ENCODE measurements at places on chromosomes 7 and 10.

- no peak for DNase-seq
Observed at GRCh38 chr7:79284211-79284610, 169.3 kb downstream of the MAGI2 start.

DNA sequence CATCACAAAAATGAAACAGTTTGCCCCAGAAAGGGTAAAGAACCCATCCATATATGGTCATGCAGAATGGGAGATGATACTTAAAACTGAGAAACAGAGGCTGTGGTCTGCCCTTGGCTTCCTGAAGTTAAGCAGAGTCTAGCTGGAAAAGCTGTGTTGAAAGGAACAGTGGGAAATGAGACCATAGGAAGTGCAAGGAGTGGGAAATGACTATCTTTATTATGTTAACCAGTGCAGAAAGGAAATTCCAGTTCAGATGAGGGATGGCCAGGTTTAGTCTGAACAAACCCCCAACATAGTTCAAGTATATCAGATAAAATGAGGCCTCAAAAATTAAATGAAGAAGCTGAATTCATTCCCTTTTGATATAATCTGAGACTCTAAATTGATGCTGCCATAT lies 112.2 kb upstream of the TARP start:
- no peak for DNase-seq

DNA sequence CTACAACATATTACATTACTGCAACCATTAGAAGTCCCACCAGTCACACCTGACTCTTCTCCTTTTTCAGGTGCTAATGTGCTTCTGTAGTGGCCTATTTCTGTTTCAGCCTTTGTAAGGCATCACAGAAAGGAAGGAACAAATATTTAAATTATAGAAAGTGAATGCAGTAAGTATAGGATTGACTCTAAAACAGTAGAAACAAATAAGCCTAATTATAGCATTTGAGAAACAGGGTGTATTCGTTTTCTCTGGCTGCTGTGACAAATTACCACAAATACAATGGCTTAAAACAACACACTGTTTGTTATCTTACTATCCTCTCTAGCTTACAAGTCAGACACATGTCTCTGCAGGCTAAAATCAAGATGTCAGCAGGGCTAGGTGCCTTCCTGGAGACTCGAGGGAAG lies 69.4 kb downstream of the CCSER2 start:
- DNase-seq = no peak

DNA sequence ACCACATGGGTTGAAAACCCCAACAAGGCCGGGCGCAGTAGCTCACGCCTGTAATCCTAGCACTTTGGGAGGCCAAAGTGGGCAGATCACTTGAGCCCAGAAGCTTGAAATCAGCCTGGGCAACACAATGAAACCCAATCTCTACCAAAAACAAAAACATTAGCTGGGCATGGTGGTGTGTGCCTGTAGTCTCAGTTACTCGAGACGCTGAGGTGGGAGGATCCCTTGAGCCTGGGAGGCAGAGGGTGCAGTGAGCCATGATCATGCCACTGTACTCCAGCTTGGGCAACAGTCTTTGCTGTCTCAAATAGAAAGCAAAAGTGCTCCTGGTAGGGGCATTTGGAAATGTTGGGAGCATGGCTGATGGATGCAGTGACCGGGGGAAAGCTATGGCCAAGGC lies 209.6 kb upstream of the PLXNA4 start:
- DNase-seq = no peak

- no peak for DNase-seq
Observed at GRCh38 chr10:65491799-65492198, 1434.0 kb upstream of the LRRTM3 start.

DNA sequence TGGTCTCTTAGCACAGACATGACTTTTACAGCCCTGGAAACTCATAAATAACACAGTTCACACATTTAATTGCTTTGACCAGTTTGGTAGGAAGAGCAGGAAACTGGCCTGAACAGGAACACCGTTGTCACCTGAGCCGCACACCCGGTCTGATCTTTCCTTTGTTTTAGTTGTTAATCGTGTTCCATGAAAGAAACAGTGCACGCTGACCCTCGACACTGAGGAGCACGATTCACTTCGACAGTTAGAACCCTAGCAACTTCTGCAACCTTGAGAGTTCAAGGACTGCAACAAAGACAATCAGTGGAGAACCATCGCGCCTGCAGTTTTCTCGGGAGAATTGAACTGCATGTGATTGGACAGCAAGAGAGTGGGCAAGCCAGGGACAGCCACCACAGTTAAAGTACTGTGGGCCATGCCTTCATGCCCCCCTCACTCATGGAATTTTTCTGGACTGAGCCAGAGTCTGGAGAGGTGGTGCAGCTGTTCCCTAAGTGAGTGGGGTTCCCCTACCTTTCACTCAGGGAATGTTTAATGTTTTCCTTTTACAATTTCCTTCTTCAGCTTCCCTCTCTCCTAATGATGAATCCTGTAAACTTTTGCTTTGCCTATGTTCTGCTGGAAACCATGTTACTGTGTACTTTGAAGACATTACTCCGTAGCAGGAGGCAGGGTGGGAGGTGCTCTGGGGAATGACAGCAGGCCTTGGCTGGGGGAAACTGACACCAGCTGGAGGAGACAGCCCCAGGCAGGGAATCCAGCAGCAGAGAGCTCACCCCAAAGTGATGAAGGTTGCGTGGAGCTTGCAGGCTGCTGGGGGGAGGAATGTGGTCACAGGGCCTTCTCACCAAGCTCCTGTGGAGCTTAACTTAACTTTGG lies 198.7 kb downstream of the ZNF438 start:
- DNase-seq = no peak

DNA sequence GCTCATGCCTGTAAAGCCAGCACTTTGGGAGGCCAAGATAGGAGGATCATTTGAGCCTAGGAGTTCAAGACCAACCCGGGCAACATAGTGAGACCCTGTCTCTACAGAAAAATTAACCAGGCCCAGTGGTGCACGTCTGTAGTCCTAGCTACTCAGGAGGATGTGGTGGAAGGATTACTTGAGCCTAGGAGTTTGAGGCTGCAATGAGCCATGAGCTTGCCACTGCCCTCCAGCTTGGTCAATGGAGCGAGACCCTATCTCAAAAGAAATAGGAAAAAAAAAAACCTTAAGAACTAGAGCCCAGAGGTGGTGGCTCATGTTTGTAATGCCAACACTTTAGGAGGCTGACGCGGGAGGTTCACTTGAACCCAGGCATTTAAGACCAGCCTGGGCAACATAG lies 2.2 kb downstream of the STRA8 start:
- no peak for DNase-seq

DNA sequence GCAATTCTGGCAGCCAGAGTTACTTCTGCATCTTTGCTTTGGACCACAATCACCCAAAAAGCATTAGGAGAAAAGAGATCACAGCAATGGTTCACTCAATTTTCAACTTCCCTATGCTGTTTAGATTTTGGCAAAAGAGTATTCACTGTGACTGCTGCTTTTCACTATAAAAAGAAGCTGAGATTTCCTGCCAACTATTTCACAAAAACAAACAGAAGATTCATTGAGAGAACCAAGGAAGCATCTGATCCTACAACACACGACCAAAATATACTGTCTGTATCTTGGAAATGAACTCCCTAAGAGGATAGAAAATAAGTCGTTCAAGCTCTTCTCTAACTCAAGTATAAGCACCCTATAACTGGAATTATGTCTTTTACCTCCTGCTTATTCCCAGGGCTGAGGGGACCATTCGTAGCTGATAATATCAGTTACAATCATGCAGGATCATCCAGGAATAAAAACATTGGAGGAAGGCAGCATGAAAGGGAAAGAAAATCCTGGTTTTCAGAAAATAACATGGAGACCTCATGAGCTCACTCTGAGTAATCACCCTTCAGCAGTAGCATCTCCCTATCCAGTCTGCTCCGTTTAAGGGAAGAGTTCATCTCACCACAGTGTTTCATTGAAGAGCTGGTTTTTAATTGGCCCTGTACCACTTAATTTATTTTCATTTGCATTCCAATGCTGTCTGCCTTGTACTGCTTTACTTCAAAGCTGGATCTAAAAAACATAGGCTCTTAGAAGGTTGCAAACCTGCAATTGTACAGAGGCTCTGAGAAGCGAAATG lies 256.2 kb downstream of the PAXIP1 start:
- no peak for DNase-seq

- DNase-seq = no peak
Observed at GRCh38 chr10:24690961-24691512, 32.6 kb downstream of the ARHGAP21 start.

Measured in stimulated activated CD4-positive, alpha-beta T cell treated with anti-CD3 and anti-CD28 coated beads, Interleukin-12 subunit alpha, Interleukin-12 subunit beta, amount 100 ng/mL, for 4 hours (primary cell).